Femur (tissue), 1 donor: ENCODE measurements at places on chromosomes 12 and 14.

GRCh38 chr12:3892631-3893030, 19.4 kb upstream of the PARP11 start:
- DNase-seq: no peak

- DNase-seq: no peak
Measured at GRCh38 chr14:93085911-93086310, 29.8 kb downstream of the ITPK1 start.

DNA sequence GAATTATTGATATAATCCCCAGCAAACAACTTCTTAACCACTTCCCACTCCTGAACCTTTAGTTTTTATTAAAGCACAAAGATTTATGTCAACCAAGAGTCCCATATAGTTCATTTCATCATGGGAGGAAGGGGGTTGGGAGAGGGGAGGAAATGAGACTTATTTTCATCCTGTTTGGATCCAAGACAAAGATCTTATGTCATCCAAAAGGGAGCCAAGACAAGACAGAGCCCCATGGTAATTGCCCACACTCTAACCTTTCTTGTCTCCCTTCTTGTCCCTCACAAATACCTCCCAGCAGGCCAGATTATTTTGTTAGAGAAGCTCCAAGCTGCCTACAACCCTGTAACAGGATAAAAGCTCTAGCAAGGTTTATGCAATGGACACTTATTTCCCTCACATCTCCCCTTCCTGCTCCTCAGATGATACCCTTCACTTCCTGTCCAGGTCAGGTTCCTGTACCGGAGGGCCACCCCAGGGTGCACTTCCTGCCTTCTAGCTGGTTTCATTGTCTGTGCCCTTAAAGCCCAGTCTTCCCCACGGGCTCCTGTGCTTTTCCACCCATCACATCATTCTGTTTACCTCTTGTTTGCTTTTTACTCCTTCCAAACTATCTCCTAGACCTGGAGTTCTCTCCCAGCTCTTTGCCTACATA, 123.7 kb upstream of the MDM1 start:
- DNase-seq: no peak

GRCh38 chr12:55733858-55734257, 5.0 kb upstream of the CD63 start:
- no peak for DNase-seq

DNA sequence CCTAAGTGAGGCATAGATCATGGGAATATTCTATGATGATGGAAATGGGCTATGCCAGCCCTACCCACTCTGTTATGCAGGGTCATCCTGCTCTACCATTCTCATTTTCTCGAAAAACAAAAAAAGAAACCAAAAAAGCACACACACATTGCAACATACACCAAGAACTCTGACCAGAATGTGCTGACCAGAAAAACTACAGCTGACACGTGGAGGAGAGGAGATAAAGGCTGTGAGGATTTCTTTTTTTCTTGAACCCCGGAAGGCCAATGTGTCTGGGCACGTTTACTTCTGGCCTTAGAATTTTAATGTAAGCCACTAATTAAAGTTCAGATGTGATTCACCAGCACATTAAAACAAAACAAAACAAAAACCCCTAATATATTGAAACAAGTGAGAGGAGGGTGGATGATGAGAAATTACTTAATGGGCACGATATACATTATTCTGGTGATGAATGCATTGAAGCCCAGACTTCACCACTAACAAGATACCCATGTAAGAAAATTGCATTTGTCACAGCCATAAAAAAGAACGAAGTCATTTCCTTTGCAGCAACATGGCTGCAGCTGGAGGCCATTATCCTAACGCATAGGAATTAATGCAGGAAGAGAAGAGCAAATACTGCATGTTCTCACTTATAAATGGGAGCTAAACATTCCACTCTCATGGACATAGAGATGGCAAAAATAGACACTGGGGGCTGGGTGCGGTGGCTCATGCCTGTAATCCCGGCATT, 66.3 kb upstream of the PLEKHG3 start:
- no peak for DNase-seq

GRCh38 chr14:106507354-106507753, 981.0 kb downstream of the TMEM121 start:
- no peak for DNase-seq

GRCh38 chr12:52598966-52599365, 2.3 kb downstream of the KRT72 start:
- no peak for DNase-seq

DNA sequence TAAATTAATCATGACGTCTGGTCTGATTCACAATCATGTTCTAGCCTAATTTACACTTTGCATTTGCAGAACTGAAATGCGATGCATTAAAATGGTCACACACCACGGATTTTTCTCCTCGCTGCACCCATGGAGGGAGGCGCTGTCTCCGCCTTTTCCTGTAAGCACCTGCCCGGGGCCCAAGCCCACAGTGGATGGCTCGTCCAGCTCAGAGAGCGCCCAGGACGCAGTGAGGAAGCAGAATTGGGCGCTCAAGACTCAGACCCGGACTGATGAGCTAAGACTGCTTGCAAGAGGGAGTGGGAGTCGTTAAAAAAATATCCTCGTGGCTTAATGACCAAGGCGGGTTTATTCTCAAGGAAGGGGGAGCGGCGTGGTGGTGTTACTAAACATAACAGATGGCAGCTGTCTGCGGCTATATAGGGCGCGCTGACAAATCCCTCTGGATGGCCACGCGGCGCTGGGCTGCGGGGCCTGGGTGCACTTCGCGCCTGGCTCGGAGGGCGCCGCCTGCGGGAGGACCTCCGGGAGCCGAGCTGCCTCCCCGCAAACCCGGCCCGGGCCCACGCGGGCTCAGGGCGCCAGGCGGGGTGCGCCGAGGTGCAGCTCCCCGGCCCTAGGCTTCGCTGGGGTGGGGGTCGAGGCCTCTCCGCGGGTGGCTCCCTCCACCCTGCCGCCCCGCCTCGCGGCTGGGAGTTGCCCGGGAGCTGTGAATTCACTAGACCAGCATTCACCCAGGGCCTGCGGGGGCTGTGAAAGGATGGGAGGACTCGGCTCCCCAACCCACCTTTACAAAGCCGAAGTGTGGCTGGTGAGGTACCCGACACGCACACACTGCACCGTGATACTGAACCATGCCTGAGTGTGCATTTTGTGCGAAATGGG, 78.7 kb downstream of the PPM1A start:
- peak; percentile 54 for DNase-seq

DNA sequence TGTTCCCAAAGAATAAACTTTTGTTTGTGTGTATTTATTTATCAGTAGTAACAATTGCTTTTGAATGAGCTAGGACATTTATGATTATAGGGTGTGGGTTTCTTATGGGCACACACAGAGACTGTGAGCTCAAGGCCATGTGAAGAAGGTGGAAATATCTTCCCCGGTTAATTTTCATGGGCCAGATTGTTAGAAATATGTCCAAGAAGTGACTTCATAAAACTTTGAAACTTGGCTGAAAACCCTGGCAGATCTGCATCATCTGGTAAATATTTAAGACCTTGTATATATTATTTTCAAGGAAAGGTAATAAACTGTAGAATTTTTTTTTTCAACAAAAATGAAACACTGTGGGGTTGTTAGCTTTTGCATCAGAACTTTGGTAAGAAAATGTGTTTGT, 53.5 kb upstream of the RNU6-8 start:
- DNase-seq: no peak

DNA sequence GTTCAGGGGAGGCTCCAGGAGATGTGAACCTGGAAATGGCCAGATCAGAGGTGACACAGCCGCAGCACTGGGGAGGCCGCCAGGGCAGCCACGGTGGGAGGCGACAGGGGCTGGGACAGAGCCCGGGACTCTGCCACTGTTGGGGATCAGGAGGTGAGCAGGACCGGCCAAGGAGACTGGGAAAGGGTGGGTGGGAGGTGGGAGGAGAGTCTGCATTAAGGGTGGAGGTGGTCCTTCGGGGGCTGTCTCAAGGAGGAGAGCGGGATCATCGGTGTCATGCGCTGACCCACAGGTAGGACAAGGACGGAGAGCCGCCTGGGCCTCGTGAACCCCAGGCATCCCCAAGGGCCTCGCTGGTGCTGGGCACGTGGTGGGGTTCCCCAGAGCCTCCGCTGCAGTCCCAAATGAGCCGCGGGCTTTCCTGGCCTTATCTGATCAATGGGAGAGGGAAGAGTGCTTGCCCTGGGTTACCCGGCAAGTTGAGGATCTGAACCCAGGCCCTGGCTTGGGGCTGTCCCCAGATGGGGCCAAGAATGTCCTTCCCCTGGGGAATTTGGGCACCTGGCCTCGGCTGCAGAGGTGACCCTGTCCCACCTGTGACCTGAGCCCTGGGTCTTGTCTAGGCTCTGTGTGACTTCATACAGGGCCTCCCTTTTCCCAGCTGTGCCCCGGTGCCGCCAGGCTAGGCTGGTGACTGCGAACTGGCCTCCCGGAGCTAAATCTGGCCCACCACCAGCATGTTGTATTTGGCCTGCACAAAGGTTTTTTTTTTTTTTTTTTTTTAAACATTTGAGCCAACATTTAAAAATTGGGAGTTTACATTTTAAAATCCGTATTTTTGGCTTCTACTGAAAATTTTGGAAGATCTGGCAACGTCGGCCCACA, 13.2 kb downstream of the BEGAIN start:
- no peak for DNase-seq

GRCh38 chr14:36998686-36999085, 173.7 kb downstream of the SLC25A21 start:
- DNase-seq: no peak

DNA sequence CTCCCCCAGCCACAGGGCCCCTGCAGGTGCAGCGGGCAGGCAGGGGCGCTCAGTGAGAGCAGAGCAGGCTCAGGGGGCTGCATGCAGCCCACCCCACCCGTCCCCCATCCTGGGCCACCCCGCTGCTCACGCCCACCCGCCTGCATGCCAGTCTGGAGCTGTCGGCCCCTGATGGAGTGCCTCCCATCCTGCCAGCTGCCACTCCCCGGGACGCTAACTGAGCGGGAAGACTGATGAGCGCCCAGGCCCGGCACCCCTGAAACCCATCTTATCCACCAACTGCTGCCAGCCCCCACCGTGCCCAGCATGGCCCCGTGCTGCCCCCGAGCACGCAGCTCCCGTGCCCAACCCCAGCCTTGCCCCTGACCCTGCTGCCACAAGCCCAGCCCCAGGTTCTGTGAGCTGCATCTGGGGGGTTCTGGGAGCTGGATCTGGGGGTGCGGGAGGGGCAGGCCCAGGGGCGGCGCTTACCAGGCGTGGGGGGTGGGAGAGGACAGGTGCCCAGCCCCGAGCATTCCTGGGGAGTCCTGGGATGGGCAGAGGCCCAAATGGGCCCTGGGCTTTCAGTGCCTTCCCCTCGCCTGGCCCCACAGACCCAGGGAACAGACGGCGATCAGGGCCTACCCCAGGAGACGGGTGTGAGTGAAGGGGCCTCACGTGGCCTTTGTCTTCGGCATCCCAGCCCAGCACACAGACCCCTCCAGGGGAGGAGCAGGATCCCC, 13.3 kb downstream of the AKT1 start:
- no peak for DNase-seq

DNA sequence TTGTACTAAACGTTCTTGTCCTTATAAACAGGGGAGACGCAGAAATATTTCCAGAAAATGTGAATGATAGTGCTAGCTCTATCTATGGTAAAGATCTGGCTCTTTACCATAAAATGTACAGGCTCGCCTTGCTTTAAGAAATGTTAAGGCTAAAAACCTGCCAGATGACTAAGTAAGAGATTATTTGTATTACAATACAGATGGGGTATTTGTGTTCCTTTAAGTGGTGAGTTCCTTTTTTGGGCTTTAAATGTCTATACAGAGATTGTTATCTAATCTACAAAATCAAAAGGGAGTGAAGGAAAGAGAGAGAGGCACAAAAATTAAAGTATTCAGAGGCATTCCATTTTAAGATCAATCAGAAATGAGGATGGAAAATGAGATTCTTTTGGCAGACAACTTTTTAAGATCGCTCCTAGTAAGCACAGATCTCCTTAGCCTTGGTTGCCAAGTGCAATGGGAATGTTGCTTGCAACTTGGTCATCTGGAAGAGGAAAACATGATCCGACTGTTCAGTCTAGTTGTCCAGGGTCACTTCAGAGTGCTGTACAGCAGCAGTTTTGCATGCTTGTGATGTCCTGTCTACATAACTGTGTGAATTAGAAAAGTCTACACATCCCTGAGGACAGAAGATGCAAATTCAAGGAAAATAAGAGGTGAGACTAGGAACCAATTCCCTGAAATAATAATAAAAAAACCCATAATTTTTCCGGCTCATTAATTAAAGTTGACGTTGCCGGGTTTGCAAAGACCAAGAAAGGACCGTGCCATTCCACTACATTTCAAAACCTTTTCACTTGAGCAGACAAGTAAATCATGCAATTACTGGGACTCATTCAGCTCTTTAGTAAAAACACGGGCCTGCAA, 380.8 kb downstream of the EGLN3 start:
- DNase-seq: no peak

DNA sequence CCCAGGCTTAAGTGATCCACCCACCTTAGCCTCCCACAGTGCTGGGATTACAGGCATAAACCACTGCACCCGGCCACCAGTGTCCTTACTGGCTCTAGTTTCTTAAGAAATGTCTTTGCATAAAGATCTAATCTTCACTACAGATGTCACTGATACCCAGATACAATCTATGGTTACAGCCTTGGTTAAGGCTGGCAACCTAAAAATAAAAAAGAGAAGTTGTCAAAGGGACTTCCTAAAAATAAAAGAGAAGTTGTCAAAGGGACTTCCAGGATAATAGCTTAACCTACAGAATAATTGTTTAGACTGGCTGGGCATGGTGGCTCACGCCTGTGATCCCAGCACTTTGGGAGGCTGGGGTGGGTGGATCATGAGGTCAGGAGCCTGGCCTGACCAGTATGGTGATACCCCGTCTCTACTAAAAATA, 27.6 kb downstream of the ETFBKMT start:
- DNase-seq: no peak

DNA sequence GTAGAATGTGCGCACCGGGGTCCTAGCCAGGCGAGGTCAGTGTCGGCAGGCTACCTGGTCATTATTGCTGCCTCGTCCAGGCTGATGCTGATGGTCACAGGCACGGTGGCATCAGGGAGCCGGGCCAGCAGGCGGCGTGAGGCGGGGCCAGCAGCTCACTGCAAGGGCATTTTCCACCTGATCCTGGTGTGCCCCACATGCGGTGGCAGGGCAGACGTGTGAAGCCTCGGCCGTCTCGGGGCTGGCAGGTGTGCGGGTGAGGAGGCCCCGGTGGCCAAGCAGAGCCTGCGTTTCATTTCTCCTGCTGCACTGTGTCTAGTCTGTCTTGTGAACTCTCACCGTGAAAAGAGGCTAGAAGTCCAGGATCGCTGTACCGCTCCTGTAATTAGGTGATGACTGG, 12.0 kb upstream of the AMN start:
- no peak for DNase-seq

- no peak for DNase-seq
Measured at GRCh38 chr14:77037215-77037937, 8.9 kb upstream of the IRF2BPL start.

- no peak for DNase-seq
Measured at GRCh38 chr14:66037361-66037760, 448.8 kb upstream of the CCDC196 start.

- DNase-seq: no peak
Measured at GRCh38 chr14:62557416-62557815, 487.8 kb downstream of the KCNH5 start.

- no peak for DNase-seq
Measured at GRCh38 chr14:103111232-103111868, 11.9 kb upstream of the TNFAIP2 start.

- DNase-seq: no peak
Measured at GRCh38 chr12:74614426-74614825, 76.8 kb downstream of the ATXN7L3B start.
